ENCODE measurements at places on chromosomes 2 and 18. TPM values are rescaled to one million over a fixed set of nuclear protein-coding genes. Genes with fewer than 3 reads are reported as not detected.

- H3K4me1 ChIP-seq = no peaks in the 10 kb centered on the region
- H3K27me3 ChIP-seq = no peaks in the 10 kb centered on the region
- H3K36me3 ChIP-seq = no peaks in the 10 kb centered on the region
- H3K27ac ChIP-seq = no peak overlapping the region
- no peak overlapping the region for H3K4me3 ChIP-seq
Observed at GRCh38 chr2:82675186-82675585, 1783.9 kb downstream of the SUCLG1 start.

DNA sequence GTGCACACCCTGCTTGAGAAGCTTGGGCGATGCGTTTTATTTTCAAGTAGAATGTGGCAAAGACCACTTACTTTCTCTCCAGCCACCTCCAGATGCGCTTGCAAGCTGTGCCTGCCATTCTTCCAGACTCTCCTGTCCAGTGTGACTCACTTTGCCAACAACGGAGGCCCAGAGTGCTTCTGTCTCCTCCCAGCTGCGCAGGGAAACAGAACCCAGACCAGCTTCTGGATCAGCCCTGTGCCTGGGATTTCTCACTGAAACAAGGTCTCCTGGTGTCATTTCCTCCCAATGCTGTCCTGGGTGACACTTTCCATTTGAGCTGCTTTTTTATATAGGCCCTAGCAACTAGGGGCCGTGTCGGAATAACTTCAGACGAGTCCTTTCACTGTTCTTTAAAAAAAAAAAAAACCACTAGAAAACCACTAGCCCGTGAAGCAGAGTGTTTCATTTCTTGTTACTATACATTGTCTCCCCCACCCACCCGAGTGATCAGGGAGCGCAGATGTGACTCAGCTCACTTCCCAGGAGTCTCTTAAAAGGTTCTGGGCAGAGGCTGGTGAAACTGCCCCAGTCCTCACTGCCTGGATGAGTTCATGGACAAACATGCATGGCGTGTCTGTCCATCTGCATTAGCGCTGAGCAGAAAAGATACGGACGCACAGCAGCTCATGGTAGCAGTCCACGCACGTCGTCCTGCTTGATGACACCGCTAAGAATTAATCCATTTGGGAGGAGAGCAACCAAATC lies 25.3 kb upstream of the RPL31 start:
- no peak overlapping the region for H3K27ac ChIP-seq
- H3K4me3 ChIP-seq = no peak overlapping the region
- no peaks in the 10 kb centered on the region for H3K4me1 ChIP-seq
- no peak for DNase-seq
- H3K36me3 ChIP-seq = no peaks in the 10 kb centered on the region

DNA sequence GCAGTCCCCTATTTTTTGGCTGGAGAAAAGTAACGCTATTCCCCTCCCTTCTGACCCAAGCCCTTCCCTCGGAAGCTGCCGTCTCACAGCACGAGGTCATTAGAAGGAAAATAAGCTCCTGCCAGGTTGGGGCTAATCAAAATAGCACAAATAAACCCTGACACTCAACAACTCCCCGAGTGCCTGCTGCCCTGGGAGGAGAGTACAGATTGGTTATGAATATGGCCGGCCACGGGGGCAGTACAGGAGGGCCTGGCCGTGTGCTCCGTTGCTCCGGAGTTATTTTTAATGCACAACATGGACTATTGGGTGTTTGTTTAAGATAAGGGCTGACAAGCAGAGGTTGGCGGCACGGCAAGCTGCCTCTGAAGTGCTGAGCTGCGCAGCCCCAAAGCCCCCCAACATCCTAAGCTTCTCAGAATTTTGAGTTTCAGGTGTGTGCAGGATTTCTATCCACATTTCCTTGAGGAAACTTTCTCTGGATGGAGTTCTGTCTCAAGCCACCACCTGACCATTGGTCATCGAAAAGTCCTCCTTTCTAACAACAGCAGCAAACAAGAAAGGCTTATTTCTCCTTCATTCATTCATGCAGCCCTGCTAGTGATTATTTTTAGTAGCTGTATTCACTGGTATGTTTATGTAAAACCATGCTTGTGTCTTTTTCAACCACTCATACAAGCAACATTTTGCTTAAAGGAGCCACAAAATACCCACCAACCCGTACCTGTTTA lies 58.7 kb downstream of the PAX3 start:
- no peaks in the 10 kb centered on the region for H3K4me1 ChIP-seq
- no peak for DNase-seq
- H3K36me3 ChIP-seq = no peaks in the 10 kb centered on the region
- peaks cover 46% of the 10 kb centered on the region for H3K27me3 ChIP-seq
- no peak overlapping the region for H3K27ac ChIP-seq
- H3K4me3 ChIP-seq = no peak overlapping the region

GRCh38 chr2:103172821-103173220 lies 411.0 kb downstream of the TMEM182 start:
- no peak for DNase-seq
- no peak overlapping the region for H3K27ac ChIP-seq
- no peaks in the 10 kb centered on the region for H3K36me3 ChIP-seq
- H3K27me3 ChIP-seq = no peaks in the 10 kb centered on the region
- H3K4me1 ChIP-seq = no peaks in the 10 kb centered on the region

GREB1 gene
- 0.03 TPM for polyA plus RNA-seq

Measured in CD14-positive monocyte (primary cell).